ENCODE measurements at places on chromosomes 7 and 10.

DNA sequence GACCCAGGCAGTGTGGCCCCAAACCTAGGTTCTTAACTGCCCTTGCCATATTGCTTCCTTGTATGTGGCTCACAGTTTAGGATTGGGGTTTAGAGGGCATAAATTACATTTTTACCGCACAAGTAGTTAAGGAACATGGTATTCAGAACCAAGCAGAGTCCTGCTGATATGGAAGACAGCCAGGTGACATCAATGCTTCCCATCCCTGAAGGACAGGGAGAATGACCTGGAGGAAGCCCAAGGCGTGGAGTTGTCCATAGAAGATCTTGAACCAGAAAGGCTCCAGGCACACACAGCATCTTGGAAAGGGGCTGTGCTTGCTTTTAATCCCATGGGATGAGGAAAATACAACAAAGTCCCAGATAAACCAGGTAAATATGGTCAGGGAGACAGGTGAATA, 48.3 kb downstream of the ATXN7L1 start:
- DNase-seq, result no peak

GRCh38 chr10:132626761-132627665, 89.4 kb downstream of the INPP5A start:
- DNase-seq, result no peak

- no peak for DNase-seq
Measured at GRCh38 chr10:101062232-101063049, 652 bp downstream of the KAZALD1 start.

GRCh38 chr7:27946351-27946750, 206.4 kb downstream of the TAX1BP1 start:
- no peak for DNase-seq

DNA sequence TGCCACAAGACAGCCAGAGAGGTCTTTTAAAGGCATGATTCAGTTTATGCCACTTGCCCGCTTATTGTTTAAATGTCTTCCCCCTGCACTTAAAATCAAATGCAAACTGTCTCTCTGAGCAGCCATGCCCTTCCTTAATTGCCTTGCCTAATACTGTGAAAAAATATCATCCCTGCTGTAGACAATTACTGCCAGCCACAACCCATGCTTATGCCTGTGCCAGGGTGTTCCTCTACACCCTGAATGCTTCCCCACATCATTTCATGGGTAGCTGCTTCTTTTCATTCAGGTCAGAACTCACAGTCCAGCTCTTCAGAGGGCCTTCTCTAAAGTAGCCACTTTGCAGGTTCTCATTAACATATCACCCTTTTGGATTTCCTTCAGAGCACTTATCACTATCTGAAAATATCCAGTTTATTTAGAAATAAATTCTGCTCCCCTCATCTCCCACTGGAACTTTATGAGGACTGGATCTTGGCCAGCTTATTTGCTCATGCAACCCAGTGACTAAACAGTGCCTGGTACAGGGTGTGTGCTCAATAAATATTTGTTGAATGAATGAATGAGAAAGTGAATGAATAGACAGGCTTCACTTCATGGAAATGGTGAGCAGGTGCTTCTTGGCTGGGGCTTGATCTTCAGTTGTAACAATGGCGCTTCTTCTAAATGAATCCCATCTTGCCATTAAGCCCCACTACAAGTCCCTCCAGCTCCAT, 162.4 kb upstream of the MDFIC start:
- DNase-seq, result no peak

DNA sequence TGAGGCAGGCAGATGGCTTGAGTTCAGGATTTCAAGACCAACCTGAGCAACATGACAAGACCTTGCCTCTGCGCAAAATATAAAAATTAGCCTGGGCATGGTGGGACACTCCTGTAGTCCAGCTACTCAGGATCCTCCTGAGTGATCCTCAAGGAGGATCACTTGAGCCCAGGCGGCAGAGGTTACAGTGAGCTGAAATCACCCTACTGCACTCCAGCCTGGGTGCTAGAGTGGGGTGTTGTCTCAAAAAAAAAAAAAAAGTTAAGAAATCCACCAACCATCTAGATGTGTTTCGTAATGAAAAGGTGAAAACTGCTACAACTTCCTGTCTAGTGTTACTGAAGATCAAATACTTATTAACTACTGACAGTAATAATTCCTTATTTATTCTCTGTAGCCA, 8.1 kb downstream of the GLCCI1 start:
- no peak for DNase-seq

DNA sequence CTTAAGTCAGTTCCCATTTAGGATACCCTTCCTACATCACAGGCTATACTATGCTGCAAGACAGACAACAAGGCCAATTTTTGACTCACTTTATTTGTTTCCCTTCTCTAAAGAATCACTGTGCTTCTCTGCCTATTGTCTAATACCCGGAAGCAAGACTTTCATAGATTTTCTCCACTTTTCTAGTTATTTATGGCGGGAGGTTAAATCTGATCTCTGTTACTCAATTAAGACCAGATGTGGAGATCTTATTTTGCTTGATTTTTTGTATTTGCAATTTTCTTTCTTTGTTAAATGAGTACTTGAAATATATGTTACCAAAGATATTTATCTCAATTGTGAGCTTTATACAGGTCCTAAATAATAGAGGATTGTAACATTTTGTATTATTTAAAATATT, 511.5 kb downstream of the ATRNL1 start:
- DNase-seq, result no peak

DNA sequence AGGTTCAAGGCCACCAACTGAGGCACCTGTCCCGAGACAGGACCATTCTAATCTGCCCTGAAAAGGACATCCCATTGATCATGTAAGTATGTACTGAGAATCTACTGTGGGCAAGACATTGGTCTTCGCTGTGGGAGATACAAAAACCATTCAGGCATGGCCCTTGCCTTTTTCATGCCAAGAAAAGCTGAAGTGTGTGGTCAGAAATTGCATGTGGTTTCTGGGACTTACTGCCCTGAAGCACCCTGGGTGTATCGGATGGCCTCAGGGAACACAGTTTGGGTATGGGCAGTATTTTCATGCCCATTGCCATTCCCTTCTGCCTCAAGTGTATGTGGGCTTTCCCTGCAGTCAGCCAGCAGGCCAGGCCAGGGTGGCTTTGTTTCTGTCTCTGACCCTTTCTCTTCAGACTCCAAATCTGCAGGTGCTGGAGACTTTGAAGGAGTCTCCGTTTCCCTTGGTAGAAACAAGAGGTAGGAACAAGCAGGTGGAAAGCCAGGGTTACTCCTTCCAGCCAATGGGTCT, 285.7 kb downstream of the ZEB1 start:
- DNase-seq, result no peak

DNA sequence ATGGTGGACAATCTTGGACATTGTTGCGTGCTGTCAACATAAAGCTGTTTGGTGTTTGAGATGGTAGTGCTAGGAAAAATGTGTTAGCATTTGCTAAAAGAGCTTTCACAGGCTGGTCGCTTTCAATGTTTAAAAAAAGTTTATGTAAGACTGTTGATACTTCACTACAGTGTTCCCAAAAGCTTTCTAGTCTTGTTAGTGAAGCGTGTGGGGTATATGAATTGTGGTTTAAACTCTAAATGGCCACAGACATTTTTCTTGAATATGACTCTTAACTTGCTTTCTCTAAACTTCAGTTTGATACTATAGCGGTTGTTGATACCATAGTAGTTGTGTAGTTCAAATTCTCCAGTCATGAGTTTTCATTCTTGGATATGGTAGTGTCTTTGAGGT, 44.9 kb downstream of the MCU start:
- no peak for DNase-seq

DNA sequence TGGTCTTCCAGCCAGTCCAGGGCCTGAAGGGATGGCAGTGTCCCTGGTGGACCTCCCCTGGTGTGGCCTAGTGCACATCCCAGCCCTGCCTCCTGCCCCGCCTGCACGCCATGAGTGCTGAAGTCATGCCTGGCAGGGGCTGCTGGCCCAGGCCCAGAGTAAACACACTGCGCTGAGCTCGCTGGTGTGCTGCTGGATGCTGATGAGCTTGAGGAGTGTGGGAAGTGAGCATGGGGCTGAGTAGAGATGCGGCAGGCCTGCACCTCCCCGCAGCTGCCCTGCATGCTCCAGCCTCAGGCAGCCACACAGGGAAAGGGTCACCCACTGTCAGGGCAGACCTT, 43.2 kb downstream of the HTRA1 start:
- peak; percentile 63 for DNase-seq

DNA sequence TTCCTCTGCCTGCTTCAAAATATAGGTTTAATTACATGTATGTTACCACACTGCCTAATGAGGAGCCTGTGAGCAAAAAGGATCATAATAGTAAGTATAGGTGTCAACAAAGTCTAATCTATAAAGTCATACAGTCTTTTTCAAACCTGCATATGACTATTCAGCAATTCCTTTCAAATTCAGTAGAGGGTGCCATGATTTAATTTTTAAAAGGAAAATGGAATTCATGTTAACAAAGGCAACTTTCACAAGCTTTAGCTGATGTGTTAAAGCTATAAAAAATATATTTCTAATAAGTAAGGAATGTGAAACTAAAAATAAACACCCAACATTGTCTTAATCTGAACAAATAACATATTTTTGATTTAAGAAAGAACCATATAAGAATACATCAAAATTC, 52.1 kb downstream of the MPP7 start:
- no peak for DNase-seq

- DNase-seq, result no peak
Measured at GRCh38 chr10:77386838-77387237, 250.8 kb downstream of the KCNMA1 start.

DNA sequence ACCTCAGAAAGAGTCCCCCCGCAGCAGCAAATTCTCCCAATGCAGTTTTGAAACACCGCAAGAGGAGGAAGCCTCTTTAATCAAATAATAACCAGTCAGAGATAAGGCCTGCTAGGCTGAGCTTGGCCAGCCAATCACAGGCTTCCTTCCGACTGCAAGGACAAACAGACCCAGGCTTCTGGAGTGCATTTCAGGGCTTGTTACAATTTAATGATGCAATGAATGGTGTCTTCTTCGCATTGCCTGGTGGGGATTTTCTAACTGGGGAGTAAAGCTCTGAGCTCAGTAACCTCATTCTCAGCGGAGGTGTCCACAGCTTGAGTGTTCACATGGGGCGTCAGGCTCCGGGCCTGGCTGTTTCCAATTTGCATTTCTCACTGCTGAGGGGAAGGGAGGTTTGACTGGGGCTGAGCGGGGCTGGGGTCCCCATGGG, 31.8 kb upstream of the GPAM start:
- DNase-seq, result no peak

DNA sequence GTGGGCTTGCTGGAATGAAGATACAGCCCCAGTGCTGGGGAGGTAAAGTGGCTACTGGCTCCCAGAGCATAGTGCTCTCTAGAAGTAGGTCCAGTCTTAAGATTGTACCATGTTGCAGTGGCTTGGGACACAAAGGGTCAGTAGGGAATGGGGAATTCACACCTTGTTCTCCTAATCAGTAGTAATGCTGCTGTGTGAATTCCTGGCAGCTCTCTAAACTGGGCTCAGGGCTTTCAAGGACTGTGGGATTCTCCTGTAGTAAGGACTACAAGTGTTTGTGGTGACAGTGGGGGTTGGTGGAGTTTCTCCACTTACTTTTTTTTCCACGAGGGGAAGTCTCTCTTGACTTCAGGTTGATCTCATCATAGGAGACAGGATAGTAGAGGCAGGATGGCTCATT, 226.2 kb upstream of the TEX47 start:
- DNase-seq, result no peak

GRCh38 chr10:78459639-78460037, 426.0 kb downstream of the RPS24 start:
- DNase-seq, result no peak

DNA sequence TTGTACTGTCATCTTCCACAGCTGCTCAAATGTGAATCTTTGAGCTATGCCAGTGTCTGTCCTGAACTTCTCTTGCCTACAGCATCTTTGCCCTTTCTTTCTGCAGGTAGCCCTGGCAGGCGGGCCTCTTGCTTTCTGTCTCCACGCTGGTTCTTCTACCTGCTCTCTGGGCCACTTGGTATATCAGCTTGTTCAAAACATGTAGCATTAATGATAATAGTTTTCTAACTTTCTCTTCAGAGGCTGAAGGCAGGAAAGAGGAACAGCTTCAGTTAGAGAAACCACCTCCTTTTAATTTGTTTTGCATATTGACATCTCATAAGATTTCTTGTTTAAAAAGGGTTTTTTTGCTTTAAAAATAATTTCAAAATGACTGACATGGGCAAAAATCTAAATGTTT, 923 bp upstream of the FGL2 start:
- no peak for DNase-seq

DNA sequence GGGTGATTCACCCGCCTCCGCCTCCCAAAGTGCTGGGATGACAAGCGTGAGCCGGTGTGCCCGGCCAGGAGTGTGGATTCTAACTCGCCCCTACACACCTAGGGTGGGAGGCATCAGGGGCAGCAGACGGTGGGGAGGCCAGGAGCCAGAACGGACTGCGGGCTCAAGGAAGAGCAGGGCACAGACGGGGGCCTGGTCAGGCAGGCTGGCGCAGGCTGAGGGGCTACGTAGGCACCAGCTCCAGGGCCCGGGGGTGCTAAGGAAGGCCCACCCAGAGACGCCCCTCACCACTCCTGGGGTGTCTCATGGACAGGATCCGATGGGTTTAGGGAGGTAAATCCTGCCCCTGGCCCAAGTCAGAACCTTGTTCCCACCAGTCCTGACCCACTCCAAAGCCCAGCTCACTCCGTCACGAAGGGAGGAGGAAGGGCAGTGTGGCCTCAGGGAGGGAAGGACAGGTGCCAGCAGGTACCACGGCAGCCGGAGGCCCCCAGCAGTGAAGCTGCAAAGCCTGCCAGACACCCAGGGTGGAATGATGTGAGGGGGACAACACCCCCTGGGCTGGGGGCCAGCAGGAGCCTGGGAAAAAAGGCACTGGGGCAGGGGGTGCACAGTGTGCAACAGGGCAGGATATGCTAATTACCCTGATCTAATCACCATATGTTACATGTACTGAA, 251.4 kb downstream of the MAD1L1 start:
- DNase-seq, result no peak

- DNase-seq, result no peak
Measured at GRCh38 chr7:81887098-81888090, 117.5 kb upstream of the HGF start.

GRCh38 chr10:62171791-62172190, 96.9 kb downstream of the RTKN2 start:
- no peak for DNase-seq

GRCh38 chr7:29811586-29811985, 5.3 kb downstream of the WIPF3 start:
- no peak for DNase-seq

GRCh38 chr7:64686493-64687184, 20.7 kb downstream of the ZNF107 start:
- no peak for DNase-seq

- peak; percentile 48 for DNase-seq
Measured at GRCh38 chr7:127938588-127938987, 92.6 kb downstream of the LRRC4 start.

DNA sequence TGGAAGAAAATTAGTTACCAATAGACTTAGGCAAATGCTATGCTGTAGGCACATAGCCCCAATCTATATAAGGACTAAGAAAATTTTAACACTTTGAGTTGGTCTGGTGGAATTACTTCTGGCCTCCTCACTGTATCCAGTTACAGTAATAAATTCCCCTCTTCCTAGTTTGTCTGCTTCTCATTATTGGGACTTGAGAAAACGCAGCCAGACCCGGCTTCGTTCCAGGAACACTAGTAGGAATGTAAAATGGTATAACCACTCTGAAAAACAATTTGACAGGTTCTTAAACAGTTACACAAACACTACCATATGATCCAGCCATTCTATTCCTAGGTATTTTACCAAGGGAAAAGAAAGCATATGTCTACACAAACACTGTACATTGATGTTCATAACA, 150.2 kb downstream of the VPS50 start:
- DNase-seq, result no peak

- peak; percentile 34 for DNase-seq
Measured at GRCh38 chr7:28922624-28923331, 35.4 kb downstream of the TRIL start.

- no peak for DNase-seq
Measured at GRCh38 chr7:158312789-158313188, 274.8 kb downstream of the PTPRN2 start.

Data from RCC 7860 (cell line).